ENCODE measurements at places on chromosomes 6 and 20.

GRCh38 chr6:45595010-45595851 is 217.5 kb upstream of the SUPT3H start:
- DNase-seq = no peak

- no peak for DNase-seq
These were observed 2.3 kb downstream of the DTD1 start for GRCh38 chr20:18589941-18590674.

DNA sequence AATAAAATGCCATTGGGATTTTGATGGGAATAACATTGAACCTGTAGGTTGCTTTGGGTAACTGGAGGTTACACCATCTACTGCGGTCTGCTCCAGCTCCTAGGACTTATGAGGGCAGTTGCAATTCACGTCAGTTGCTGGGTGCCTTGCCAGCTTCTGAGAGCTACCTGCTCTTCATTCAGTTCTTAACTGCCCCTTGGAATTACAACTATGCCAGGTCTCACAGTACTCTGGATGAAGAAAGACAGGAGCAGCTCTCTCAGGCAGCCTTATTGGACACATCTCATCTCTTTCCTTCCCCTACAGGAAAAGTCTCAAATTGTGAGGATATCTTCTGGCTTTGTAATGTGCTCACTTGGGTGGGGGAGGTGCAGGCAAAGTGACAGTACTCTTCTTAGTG is 1643.3 kb downstream of the GRIK2 start:
- DNase-seq = no peak

- DNase-seq = no peak
These were observed 15.0 kb downstream of the FKBP5 start for GRCh38 chr6:35673755-35674154.

- DNase-seq = no peak
These were observed 58.2 kb downstream of the TRIM27 start for GRCh38 chr6:28865401-28866204.

DNA sequence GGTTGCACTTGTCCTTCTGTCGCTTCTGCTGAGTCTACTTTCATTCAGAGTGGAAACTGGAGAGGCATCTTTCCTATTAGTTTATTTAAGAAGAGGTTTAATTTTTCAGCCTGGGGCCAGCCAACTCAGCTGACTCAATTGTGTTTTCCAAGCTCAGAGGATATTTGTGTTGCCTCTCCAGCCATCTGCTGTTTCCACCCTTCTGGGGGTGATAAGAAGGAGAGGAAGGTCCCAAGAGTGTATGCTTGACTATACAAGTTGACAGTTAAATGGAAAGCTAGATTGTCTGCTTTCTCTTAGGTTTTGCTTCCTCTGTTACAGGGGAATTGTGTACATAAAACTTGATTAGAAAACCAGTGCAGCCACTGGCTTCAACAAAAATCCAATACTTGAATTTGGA is 3.0 kb downstream of the PSMF1 start:
- DNase-seq = no peak

- DNase-seq = no peak
These were observed 158.8 kb downstream of the DST start for GRCh38 chr6:56483929-56484328.
